ENCODE measurements at places on chromosomes 13 and 19. TPM values are rescaled to one million over a fixed set of nuclear protein-coding genes. Genes with fewer than 3 reads are reported as not detected.

DNA sequence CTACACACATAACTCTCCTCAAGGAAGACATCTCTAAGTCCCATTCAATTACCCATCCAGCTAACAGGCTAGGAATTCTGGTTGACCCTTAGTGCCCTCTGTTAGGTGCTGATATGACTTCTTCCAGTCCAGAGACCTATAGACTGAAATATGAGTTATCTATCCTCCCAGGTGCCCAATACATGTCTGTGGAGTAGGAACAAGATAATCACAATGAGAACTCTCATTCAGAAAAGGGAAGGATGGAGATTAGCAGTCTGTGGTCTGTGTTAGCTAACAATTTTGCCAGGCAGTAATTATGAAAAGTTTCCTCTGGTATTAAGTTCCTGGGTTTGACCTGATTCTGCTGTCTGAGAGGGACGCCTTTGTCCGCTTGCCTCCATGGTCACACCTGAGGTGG lies 44.2 kb upstream of the SLAIN1 start:
- no peak for DNase-seq

DNA sequence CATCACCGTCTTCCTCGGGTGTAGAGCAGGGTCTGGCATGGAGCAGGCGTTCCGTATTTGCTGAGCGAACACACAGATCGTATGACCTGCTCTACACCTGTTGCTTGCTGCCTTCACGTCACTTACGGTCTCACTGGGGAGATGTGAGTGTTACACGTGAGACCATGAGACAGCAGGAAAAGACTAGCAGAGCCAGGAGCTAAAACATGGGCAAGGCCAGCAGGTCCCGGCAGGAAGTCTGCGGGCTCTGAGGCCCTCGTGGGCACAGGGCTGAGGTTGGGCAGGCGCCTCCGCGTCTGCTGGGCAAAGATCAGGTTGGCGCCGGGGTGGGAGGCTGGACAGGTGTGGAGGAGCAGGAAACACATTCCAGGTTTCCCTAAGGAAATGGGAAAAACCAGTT lies 19.7 kb upstream of the GTF3A start:
- DNase-seq: no peak

COX6B2 gene
- total RNA-seq: not detected

TEX26 gene
- total RNA-seq: not detected

All from GM23248 (cell line).